ENCODE measurements at places on chromosomes 13 and 19.

- no peak for DNase-seq
Observed at GRCh38 chr13:22009500-22009899, 338.6 kb downstream of the FGF9 start.

DNA sequence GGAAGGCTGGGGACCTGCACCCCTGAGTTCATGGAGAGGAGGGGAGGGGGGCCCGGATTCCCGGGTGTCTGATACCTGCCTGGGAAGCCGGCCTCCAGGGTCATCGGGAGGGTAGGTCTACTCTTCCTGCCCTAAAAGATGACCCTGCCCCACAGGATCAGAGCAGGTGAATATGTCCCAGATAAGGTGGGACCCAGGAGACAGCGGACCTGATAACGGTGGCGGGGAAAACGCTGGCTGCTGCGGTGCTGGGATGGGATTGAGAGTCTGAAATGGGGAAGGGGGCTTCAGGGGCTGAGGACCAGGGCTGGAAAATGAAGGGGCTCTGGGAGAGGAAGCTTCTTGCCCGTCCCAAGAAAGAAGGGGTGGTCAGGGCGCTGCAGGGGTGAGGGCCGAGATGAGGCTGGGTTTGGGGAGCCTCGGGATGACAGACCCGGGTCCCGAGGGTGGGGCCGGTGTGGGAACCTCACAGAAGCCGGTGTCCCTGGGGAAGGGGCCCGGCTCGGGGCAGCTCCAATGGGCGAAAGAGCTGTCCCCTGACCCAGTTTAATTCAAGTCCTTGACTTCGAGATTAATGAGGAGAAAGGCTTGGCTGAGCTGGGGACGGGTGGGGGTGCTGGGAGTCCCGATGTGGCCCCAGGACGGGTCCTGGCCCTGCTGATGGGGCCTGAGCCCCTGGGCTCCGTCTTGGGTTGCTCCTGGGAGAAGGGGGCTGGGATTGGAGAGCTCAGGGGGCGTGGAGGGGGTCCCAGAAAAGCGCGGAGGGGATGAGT, 823 bp downstream of the TTYH1 start:
- no peak for DNase-seq

DNA sequence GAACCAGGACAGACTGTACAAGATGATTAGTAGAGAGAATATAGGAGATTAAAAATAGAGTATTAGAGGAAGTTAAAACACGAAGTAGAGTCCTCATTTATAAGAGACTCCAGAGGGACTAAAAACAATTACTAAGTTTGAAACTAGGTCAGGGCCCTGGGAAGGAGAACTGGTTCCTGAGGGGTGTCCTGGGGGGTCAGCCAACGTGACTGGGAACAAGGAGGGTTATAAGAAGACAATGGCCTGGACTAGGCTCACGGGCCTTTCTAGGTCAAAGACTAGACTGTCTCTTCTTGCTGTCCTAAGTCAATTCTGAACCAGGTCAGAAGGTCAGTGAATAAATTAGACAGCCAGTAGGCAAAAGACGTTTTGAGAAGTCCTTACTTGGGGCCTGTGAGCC, 165.3 kb downstream of the IER2 start:
- no peak for DNase-seq

- DNase-seq = peak; percentile 24
Observed at GRCh38 chr19:10173527-10173926, 21.2 kb downstream of the DNMT1 start.

DNA sequence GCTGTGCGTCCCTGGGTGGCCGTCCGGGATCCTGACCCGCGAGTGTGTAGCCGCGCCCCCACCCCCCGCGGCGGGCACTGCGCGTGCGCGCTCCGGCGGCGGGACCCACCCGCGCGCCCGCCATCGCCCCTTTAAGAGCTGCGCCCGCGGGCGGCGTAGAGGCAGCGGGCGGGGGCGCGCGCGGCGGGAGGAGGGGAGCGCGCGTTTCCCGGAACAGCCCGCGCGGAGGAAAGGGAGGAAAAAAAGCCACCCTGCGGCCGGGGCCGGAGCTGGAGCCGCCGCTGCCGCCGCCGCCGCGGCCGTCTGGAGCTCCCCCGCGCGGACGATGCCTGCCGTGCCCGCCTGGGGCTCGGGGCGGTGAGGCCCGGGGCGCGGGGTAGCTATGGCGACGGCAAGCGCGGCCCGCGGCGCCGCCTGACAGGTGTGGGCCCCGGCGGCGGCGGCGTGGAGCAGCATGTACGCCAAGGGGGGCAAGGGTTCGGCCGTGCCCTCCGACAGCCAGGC, at the start of gene SSBP4:
TSS of gene SSBP4 (plus strand) at position 204 of the 504 bp plus-strand sequence. CDS start at position 455, 251 bp downstream.
- DNase-seq = peak; percentile 75

- no peak for DNase-seq
Observed at GRCh38 chr19:17767559-17767958, 16.3 kb downstream of the FCHO1 start.

- peak; percentile 48 for DNase-seq
Observed at GRCh38 chr19:55461974-55462626, 658 bp upstream of the ISOC2 start.

GRCh38 chr13:42228527-42228926, 43.4 kb upstream of the AKAP11 start:
- DNase-seq = no peak

DNA sequence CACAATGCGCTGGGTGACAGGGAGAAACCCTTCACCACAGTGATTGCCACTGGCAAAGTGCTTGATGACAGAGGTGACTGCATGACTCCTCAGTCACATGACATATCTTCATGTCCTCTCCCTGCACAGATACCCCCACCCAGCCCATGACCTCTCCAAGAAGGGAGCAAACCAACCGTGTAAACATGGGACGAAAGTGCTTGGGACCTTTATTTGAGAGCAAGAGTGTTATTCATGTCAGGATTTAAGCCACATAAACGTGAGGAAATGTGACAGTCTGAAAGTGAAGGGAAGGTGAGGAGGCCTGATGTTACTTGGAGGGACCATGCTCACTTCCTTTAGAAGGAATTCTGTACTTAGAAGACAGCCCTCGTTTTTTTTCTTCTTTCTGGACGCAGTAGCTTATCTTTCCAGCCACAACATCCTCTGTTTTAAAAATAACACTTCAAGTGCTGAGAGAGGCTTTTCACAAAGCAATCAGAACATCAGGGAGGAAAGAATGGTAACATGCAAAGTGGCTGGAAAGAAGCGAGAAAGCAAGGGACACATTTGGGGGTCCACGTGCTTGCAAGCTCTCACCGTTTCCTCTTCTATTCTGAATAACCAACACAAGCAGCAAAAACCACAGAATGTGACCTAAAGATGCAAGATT, 35.6 kb downstream of the EPS15L1 start:
- DNase-seq = no peak

- DNase-seq = no peak
Observed at GRCh38 chr13:46166224-46166584, 15.8 kb downstream of the LCP1 start.

DNA sequence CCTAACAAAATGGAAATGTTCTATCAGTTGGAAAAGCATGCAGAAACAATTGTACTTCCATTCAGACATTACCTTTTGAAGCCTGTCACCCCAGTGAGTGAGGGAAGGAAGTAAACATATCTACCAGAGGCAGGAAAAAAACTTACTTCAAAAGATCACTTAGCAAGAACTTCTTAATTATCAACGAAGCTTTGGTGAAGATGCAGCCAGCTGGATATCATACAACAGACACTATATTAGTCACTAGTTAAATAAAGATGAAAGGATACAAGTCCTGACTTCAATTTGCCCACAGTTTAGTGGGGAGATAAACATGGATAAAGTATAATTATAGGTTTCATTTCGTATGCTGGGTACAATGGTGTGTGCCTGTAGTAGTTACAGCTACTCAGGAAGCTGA, 148.8 kb downstream of the TNFRSF19 start:
- DNase-seq = no peak

GRCh38 chr13:77916488-77916887, 2.1 kb downstream of the EDNRB start:
- DNase-seq = peak; percentile 9

DNA sequence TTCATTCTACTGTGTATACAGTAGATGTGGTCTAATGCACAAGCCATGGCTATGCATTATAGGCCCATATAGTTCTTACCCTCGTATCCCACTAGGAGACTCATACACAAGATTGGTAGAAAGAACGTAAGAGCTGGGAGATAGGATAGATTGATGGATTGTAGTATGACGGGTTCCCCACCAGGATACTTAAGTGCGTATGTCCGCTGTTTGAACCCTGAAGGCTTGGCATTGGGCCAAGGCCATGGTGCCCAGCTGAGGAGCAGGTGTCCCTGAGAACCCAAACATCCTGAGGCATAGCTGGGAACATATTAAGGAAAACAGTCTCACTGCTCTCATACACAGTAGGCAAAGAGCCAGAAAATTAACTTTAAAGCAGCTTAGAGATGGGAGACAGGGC, 617.5 kb upstream of the KLF12 start:
- no peak for DNase-seq

DNA sequence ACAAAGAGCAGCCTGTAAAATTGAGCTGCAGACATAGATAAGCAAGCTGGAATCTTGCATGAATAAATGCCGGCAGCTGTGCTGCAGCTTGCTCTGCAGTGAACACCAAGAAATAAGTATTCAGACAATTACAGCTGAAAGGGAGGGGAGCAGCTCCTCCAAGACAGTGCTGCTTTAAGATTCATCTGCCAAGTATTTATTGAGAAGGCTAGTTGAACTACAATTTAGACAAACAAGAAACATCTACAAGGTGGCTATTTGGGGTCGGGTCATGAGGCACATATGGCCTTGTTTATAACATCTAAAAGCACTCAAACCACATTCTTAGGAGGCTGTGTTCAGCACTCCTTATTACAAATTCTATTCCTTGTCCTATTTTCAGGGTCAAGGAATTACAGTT, 34.9 kb downstream of the ZNF726 start:
- no peak for DNase-seq

DNA sequence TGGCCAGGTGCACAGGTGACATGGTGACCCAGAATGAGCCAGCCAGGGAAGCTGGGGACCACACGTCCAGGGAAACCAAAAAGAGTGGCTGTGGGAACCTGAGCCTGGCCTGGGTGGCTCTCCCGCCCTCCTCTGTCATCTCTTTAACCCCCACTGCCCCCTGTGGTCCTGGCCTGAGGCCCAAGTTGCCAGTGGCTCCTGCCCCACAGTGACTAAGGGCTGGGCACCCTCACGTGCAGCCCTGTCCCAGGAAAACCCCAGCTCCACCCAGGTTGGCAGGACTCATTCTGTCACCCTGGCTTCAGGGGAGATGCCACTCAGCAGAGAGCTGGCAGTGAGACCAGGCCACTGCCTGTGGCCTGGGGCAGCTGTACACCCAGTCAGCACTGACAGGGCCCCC, 30.6 kb upstream of the ISYNA1 start:
- no peak for DNase-seq

- no peak for DNase-seq
Observed at GRCh38 chr13:42170029-42170428, 101.9 kb upstream of the AKAP11 start.

DNA sequence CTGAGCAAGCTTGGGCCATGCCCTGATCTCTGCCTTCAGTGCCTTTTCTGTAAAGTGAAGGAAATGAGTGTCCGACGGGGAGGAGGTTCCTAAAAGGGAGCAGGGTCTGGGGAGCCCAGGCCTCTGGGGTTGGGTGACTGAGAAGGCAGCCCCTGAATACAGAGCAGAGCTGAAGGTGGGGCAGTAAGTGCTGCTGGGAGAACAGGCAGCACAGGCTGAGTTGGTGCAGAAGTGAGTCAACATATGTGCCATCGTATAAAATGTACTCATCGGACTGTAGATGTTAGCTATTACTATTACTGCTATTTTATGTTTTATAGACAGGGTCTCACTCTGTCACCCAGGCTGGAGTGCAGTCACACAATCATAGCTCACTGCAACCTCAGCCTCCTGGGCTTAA, 1.0 kb upstream of the HAMP start:
- DNase-seq = no peak

- DNase-seq = peak; percentile 83
Observed at GRCh38 chr13:86585835-86586234, 786.6 kb upstream of the SLITRK6 start.

GRCh38 chr19:30877661-30878113, 471.5 kb downstream of the TSHZ3 start:
- DNase-seq = no peak

DNA sequence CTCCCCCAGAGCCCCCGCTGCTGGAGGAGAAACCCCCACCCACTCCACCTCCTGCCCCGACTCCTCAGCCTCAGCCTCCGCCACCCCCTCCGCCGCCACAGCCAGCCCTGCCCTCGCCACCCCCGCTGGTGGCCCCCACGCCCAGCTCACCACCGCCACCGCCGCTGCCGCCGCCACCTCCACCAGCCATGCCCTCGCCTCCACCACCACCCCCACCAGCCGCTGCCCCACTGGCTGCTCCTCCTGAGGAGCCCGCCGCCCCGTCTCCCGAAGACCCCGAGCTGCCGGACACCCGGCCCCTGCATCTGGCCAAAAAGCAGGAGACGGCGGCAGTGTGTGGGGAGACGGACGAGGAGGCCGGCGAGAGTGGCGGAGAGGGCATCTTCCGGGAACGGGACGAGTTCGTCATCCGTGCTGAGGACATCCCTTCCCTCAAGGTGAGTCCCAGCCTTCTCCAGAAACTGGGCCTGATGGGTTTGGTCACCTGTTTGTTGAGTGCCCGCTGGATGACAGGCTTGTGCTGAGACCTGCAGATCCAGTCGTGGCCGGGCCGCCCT, 10.6 kb downstream of the PRR12 start:
- DNase-seq = no peak

- no peak for DNase-seq
Observed at GRCh38 chr19:50458396-50459066, 17.8 kb upstream of the EMC10 start.

GRCh38 chr13:78602561-78603239, 652 bp downstream of the POU4F1 start:
- DNase-seq = peak; percentile 14

- DNase-seq = no peak
Observed at GRCh38 chr13:53197424-53197823, 168.8 kb downstream of the OLFM4 start.

DNA sequence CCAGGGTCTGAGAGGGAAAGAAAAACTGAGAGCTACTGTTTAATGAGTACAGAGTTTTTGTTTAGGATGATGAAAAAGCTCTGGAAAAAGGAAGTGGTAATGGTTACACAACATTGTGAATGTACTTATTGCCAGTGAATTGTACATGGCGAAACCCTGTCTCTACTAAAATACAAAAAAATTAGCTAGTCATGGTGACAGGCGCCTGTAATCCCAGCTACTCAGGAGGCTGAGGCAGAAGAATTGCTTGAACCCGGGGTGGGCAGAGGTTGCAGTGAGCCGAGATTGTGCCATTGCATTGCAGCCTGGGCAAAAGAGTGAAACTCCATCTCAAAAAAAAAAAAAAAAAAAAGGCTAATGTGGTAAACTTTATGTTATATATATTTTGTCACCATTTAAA, 96.3 kb downstream of the VWA8 start:
- DNase-seq = no peak

GRCh38 chr13:76512721-76513145, 373.5 kb downstream of the KCTD12 start:
- peak; percentile 97 for DNase-seq

DNA sequence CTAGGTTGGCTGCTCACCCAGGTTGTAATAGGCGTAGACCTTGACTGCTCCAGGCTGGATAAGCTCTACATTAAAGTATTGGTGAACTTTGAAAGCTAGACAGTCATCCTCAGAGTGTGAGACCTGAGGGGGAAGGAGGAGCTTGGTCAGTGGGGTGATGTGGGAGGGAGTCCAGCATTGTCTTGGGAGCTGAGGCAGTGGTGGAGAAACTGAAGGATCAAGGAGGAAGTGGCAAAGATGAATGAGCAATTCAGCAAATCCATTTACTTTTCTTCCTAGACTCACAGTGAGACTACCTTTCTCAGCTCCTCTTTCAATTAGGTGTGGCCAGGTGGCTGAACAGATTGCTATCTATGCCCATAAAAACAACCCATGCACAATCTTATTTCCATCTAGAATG, 10.2 kb upstream of the TNFSF14 start:
- DNase-seq = no peak

Data from fibroblast of lung (primary cell).